Activated CD4-positive, alpha-beta T cell treated with anti-CD3 and anti-CD28 coated beads for 24 hours (primary cell): ENCODE measurements at places on chromosomes 16 and 17.

DNA sequence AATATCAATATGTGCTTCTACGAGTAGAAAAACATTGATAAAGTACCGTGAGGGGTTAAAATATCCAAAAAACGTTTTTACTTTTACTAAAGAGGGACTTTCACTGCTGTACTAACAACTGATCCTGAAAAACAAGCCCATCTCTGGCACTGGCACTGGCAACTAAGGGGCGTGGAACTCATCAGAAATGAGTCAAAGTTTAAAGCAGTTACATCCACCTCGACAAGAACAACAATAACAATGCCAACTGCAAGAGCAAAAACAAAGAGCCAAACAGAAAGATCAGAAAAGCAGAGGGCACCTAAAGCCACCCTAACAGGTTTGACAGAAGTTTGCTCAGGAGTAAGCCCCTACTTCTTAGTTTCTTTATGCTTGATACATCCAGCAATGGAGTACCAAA, 13.1 kb downstream of the MBTPS1 start:
- DNase-seq, result no peak

GRCh38 chr17:18225642-18226283, 328 bp downstream of the LLGL1 start:
- no peak for DNase-seq

GRCh38 chr17:49157784-49158183, 25.2 kb downstream of the B4GALNT2 start:
- DNase-seq, result no peak

- peak; percentile 75 for DNase-seq
Measured at GRCh38 chr17:57130708-57131461, 45.8 kb downstream of the AKAP1 start.

DNA sequence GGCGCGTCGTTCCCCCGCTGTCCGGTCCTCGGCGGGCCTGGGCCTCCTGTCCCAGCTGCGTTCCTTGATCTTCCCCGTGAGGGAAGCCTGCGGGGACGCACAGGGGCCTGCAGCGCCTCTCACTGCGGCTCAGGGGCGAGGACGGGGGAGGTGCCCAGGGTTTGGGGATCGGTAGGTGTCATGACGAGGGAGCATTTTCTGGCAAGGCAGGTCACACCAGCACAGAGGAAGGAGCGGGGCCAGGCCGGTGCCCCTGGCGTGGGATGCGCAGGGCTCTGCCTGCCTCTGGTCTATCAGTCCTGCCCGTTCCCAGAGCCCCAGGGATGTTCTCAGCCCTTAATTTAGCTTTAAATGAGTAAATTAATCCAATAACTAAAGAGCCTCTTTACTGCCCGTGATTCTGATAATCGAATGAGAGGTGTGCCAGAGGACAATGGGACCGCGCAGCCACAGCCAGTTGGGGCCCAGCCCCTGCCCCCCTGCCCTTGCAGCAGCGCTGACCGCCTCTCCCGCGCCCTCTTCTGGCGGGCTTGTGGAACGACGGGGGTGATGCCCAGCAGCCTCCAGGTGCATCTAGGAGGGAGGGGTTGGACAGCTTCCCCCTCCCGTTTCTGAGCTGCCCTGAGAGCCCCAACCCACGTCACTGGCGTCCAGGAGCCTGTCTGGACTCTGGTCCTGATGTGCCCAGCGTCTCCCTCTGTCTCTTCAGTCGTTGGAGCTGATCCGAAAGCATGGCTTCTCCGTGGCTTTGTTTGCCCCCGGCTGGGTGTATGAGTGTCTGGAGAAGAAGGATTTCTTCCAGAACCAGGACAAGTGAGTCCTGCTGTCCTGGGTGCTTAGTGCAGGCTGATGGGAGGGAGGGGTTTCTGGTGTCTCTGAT, 7.9 kb downstream of the ENGASE start:
- peak; percentile 25 for DNase-seq

DNA sequence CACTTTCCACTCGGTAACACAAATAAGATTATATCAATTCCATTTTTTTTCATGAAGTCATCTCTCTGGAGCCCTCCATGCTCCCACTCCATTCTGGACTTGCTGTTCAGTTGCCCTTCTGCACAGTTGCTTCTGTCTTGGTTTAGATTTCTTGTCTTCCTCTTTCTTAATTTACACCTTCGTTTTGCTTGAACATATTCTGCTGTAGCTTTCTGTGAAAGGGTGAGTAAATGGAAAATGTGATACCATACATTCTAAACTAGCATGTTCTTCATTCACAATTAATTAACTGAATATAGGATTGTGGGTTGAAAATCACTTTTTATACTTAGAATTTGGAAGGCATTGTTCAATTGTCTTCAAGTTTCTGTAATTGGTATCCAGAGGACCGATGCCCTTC, 69.6 kb downstream of the VMP1 start:
- DNase-seq, result no peak

- DNase-seq, result no peak
Measured at GRCh38 chr16:86671486-86672178, 93.3 kb downstream of the FOXL1 start.

DNA sequence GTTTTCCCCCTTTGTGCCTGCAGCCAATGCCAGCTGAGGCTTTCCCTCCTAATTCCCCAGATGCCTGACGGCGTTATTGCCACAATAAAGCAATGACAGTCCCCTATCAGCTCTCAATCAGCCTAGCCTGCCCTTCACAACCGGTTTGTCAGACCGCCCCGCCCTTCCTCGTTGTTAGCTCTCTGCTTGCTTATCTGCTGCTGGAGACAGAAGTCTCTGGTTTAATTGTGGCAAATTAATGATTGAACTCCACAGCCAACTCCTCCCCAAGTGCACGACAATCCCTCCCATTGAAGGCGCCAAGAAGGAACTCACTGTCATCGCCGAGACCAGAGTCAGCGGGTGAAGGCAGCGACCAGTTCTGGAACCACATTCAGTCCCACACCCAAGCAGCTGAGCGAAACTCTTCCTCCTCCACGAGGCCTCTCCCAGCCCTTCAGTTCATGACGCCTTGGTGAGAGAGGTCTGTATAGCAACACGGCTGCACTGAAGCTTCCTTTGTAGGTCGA, 474.4 kb downstream of the SLC39A11 start:
- no peak for DNase-seq

DNA sequence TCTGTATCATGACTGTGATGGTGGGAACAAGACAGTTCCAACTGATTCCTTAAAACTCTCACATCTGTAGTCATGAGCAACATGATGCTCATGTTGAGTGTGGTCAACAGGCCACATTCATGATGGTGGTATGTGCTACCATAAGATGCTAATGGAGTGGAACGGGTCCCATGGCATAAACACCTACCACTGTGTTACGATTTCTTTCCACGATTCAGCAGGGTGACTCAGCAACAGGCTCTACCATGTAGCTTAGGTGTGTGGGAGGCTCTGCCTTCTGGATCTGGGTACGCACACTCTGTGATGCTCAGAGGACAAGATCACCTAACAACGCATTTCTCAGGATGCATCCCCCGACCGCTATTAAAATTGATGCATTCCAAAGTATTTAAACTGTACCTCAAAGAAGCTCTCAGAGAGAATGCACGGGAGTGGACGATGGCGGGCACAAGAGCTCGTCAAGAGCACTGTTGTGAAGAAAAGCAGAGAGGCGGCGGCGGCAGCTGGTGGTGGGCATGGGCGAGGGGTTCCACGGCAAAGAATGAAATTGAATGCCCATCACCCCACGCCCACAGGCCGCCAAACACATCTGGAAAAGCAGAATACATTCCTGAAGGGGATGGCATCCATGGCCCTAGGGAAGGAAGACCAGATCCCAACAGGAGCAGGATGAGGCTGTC, 133.3 kb downstream of the ZNF778 start:
- peak; percentile 34 for DNase-seq

DNA sequence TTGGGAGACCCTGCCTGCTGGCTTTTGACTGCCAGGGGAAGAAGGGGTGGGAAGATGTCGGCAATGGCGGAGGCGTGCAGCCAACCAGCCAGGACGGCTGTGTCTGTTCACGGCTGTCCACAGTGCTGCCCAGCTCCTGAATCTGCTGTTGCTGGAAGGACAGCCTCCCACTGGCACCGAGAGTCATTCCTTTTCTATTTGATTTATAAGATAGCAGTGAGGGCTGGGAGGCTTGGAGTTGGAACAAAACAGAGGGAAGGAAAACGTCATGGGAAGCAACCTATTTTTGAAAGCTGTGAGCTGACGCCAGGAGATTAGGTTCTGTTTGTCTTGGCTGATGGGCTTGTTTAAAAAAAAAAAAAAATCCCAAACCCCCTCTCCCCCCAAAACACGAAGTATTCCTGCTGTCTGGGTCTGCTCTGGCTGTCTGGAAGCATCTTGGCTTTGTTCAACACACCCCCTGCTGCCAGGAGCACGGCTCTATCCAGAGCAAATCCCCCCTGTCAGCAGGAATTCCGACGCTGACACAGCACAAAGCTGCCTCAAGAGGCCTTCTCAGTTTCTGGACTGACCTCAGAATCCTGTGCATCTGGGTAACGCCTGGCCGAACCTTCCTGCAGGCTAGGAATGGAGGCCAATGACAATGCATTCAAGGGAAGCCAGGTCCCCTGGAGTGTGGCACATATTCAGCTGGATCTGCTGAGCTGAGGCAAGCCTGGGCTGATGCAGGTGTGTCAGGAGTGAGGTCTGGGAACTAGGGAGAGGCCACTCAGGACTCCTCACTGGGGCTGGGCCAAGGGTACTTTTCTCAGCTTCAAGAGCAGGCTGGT, 41.0 kb upstream of the SREBF1 start:
- no peak for DNase-seq

GRCh38 chr17:47239967-47240651, 13.5 kb upstream of the ITGB3 start:
- DNase-seq, result no peak

GRCh38 chr16:32116080-32116479, 137.0 kb upstream of the TP53TG3D start:
- no peak for DNase-seq

- DNase-seq, result no peak
Measured at GRCh38 chr16:83606486-83607030, 201.2 kb upstream of the HSBP1 start.

DNA sequence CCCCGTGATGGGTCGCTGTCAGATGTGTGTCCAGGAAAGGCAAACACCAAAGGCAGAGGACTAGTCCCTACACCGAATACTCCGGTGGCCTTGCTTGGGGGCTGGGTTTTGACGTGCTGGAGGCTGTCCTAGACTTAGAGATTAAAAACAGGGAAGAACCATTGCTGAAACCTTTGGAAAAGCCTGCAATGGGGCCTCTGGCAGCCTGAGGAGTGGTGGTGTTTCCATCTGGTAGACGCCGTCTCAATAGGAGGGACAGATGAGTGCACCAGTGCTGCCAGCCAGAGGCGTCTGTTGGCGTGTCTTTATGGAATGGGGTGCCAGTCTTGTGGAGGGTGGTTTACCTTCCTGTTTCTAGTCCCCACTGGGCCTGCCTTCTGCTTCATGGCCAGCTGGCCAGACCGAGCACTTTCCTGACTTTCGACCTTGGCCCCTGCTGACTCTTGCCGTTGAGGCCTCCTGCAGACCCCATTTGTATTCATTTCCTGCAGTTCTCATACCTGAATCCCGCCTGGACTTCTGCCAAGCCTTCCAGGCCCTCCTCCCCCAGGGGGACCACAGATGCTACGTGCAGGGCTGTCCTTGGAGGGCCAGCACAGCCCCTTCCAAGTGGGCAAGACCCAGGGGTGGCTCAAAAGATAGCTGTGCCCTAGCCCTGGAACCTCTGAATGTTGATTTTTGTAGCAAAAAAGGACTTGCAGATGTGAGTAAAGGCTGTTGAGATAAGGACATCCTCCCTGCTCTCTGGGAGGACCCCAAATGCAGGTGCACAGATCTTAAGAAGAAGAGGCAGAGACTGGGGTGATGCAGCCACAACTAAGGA, 1.9 kb upstream of the DNASE1 start:
- no peak for DNase-seq

DNA sequence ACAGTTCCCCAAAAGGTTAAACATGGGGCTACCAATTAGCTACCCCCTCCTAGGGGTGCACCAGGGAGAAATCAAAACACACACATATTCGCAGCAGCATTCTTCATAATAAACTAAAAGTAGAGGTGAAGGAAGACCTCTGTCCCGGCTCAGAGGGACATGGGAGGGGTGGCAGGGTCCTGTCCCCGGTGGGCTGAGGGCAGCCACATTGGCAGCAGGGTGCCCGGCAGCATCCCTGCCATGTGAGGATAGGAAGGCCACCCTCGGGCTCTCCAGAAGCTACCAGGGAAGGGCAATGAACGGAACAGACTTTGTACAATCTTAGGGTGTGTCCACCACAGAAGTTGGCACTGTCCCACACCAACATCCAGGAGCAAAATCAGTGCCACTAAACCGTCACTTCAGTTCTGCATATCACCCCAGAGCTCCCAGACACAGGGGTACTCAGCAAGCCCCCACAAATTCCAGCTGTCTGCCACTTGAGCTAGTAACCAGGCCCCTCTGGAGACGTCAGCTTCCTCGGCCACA, 3.1 kb upstream of the DNAH17 start:
- no peak for DNase-seq

DNA sequence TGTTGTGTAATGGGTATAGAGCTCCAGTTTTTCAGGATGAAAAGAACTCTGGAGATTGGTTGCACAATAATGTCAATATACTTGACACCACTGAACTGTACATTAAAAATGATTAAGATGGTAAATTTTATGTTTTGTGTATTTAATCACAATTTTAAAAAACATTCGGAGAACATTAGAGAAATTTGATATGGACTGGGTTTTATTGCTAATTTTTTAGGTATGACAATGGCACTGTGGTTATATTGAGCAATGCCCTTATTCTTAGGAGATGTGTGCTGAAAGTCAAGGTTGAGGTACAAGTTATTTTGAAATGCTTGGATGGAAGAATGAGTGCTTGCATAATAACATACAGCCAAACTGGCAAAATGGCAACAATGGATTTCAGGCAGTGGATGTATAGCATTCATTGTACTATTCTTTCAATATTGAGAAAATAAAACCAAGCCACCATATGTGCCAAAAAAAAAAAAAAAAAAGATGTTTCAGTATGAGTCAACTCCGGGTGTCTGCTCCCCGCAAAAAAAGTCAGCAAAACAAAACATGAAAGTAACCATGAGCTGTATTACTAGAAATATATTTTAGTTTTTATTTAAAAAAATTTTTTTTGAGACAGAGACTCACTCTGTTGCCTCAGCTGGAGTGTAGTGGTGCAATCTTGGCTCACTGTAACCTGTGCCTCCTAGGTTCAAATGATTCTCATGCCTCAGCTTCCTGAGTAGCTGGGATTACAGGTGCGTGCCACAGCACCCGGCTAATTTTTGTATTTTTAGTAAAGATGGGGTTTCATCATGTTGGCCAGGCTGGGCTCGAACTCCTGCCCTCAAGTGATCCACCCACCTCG, 19.8 kb downstream of the HOXB1 start:
- DNase-seq, result peak; percentile 6

- DNase-seq, result peak; percentile 25
Measured at GRCh38 chr17:55641676-55642081, 81.0 kb downstream of the TMEM100 start.

DNA sequence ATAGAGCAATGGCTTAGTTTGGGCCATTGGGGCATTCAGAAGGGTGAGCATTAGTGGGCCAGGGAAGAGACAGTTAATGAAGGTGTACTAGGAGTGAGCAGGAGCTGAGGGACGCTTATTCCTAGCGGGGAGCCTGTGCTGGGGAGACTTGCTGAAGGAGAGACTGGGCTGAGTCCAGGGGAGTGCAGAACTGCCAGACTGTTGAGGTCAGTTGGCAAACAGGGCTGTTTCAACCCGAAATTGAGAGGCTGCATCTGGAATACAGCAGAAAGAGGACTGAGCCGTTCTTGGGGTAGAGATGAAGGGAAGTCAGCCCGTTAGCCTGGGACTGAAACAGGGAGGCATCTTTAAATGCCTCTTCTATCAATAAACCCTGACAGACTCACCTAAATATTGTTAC, 33.2 kb downstream of the MAP2K6 start:
- DNase-seq, result no peak

- no peak for DNase-seq
Measured at GRCh38 chr16:65489531-65490023, 367.7 kb upstream of the CDH11 start.

GRCh38 chr17:36014946-36015345, 2.8 kb downstream of the CCL23 start:
- no peak for DNase-seq
